ENCODE measurements at places on chromosomes 7 and 10.

GRCh38 chr7:151484971-151485707 is 34.6 kb downstream of the RHEB start:
- no peak for DNase-seq

DNA sequence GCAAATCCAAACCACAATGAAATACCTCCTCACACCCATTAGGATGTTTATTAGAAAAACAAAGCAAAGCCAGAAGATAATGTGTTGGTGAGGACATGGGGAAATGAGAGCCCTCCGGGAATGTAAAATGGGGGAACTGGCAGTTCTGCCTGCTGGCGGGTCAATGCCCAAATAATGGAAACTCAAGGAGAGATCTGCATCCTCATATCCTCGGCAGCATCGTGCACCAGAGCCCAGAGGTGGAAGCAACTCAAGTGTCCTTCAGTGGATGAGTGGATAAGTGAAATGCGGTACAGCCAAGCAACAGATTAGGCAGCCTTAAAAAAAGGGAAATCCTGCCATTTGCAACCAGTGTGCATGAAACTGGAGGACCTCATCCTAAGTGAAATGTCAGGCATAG is 325.2 kb downstream of the WDR37 start:
- DNase-seq = no peak

DNA sequence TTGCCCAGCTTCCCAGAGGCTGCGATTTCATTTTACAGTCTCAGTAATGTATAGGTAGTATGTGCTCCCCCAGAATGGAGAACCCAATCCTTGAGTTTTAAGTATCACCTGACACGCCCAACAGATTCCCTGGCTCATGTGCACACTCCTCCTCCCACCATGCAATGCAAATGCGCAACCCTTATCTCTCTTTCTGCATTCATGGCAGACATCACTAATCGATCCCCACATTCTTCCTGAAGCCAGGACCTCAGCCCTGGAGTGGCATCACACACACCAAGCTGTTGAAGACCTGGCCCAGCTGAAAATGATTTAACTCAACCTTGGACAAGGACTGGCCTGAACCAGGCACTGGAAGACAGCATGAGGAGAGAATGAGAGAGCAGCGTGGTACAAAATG is 68.4 kb downstream of the ZRANB1 start:
- no peak for DNase-seq

DNA sequence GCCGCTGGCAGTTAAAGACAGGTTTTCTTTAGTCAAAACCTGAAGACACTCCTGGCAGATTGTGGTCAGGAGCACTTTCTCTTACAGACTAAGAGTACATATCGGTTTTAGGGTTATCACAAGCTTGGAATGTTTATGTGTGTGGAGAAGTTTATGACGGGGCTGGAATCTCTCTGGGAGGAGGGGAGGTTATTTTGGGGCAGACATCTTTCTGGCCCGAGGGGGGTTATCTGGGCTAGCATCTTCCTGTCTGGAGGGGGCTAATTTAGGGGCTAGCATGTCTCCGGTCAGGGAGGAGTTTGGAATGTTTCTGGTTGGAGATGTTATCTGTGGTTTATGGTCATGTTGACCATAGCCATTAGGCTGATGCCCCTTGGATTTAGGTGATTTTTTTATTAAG is 141.2 kb upstream of the KIF5B start:
- DNase-seq = no peak

DNA sequence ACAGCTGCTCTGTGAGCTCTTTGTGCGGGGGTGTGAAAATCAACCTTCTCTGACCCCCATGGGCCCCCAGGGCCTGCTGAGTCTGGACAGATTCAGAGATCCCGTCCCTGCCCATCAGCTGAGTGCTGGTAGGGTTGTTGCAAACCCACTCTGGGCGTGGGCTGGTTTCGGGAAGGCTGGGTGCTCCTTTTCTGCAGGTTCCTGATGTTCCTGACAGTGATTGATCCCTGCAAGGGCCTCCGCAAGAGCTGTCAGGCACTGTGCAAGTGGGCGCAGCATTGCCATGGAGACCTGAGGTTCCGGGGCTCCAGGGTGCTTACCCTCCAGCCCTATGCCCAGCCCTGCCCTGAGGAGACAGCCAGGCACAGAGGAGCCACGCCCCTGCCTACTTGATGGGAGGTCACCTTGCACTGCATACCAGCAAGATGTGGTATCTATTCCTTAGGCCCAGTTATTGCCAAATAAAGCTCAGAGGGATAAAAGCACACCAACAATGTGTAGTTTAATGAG is 44.3 kb upstream of the INPP5A start:
- DNase-seq = no peak

- DNase-seq = no peak
Measured at GRCh38 chr7:77457779-77458178, 41.6 kb upstream of the GSAP start.

DNA sequence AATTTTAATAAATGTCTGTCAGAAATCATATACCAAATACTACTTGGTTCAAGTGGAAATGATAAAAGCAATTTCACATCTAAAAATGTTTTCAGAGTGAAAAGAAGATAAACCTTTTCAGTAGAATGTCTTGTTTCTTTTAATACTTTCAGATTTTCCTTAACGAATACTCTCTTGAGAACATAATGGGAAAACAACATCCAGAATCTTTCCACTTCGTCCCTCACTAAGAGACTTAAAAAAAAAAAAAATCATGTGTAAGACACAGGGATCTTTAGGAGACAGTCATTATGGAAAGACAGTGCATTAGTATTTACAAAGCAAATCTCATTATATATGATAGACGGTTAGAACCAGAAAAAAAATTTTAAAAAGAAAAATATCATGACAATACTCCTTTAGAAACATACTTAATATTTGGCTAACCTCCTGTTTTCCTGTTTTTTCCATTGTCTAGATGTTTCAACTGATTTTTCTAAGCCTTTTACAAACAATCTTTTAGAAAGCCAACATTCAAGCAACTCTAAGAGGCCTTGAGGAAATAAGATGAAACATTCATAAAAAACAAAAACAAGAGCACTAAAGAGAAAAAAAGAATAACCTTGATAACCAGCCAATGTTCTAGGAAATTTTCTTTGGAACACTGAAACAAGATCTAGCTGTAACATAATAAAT is 339.9 kb upstream of the LRRN3 start:
- no peak for DNase-seq

GRCh38 chr7:64618785-64619456 is 47.0 kb upstream of the ZNF107 start:
- peak; percentile 78 for DNase-seq

GRCh38 chr7:145398758-145399157 is 562.9 kb upstream of the TPK1 start:
- DNase-seq = no peak
